ENCODE measurements at places on chromosomes 4 and X.

DNA sequence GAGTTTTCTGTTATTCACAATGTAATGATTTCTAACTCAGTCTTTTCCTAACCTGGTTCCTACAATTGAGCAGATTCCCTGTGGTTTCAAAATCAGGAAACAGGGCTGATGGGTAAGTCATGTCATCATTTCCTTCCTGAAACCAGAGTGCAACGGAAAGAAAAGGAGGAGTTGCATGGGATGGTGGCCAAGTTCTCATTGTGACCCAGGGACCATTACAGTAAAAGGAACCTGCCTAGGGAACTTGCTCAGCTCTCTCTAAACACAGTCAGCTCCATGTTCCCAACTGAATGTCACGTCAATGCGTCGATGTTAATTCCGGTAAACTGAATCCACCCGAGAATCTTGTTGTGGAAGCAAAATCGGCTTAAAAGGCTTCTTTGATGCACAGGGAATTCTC, 51.2 kb downstream of the LGI2 start:
- DNase-seq, result no peak

GRCh38 chr4:11529625-11530201, 101.0 kb upstream of the HS3ST1 start:
- no peak for DNase-seq

- no peak for DNase-seq
These were observed 10.8 kb upstream of the AFAP1 start for GRCh38 chr4:7950301-7951092.

DNA sequence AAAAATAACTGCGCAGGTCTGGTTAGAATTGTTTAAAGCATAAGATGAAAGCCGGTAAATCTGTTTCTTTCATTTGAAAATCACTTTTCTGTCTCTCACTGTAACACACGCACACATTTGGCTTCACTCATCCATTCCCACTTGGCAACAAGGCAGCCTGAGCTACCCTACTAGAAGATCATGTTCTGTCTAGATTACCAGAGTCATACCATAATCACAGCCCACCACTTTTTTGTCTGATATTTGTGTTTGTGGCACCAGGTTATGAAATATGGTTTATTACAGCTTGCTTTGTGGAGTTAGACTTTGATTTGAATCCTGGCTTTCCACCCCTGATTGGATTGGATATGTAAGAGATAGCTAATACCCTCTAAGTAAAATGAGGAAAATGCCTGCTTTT, 2.2 kb downstream of the USO1 start:
- no peak for DNase-seq

DNA sequence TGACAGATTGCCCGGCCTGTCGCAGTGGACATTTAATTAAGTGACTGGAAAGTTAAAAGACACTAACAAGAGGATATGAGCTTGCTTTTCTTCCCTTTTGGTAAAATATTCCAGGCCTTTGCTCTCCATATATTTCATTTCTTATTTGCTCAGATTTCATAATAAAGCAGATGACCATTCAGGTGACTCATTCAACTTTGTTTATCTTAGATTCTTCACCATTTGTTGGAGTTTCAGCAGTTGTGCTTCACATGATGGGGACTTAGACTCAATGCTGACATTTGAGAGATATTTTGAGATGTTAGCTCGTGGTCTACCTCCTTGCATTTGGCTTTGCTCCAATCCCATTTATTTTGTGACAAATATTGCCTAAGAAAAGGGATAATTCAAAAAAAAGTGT, 312.2 kb downstream of the ARHGAP24 start:
- no peak for DNase-seq

- no peak for DNase-seq
These were observed 479.5 kb upstream of the FAM47C start for GRCh38 chrX:36528661-36529060.

GRCh38 chrX:55149242-55149641, 60.4 kb downstream of the PAGE2 start:
- DNase-seq, result no peak

DNA sequence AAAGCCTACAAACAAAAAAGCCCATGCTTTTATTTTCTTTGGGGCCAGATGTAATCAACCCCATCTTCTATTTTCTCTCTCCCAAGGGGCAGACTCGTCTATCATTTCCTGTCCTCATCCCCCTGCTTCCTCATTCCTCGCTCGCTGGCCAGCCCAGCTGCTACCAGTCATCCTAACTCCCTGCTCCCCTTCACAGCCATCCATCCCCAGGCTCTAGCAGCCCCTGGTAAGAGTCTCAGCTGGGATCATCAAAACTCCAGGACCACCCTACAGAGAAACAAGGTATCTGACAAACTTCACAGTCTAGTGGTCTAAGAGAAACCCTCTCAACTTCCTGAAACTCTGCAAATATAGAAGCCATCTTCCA, 23.6 kb downstream of the SH3KBP1 start:
- no peak for DNase-seq

- no peak for DNase-seq
These were observed 76.4 kb upstream of the FUNDC1 start for GRCh38 chrX:44619039-44619438.

DNA sequence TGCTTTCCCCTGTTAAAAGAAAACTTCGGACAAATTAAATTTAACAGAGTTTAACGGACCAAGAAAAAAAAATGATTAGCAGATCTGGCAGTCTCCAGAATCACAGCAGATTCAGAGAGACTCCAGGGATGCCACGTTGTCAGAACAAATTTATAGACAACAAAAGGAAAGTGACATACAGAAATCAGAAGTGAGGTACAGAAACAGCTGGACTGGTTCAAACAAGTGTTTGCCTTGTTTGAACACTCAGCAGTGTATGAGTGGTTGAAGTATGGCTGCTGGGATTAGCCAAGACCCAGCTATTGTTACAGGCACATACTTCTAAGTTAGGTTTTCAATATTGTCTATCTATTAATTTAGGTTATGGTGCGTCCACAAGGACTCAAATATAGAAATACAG, 19.1 kb downstream of the PIR start:
- DNase-seq, result no peak

GRCh38 chrX:85111347-85111746, 107.7 kb downstream of the APOOL start:
- no peak for DNase-seq

GRCh38 chrX:124289443-124289842, 43.0 kb upstream of the TEX13D start:
- no peak for DNase-seq

DNA sequence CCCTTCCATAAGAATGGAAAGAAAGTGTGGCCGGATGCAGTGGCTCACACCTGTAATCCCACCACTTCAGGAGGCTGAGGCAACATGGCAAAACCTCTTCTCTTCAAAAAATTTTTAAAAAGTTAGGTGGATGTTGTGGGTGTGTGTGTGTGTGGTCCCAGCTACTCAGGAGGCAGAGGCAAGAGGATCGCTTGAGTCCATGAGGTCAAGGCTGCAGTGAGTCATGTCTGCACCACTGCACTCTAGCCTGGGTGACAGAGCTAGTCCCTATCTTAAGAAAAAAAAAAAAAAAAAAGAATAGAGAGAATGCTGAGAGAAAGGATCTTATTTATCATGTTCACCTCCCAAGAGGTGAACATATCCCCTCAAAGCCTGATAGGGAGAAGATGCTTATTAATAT, 492.1 kb upstream of the SMIM31 start:
- no peak for DNase-seq

DNA sequence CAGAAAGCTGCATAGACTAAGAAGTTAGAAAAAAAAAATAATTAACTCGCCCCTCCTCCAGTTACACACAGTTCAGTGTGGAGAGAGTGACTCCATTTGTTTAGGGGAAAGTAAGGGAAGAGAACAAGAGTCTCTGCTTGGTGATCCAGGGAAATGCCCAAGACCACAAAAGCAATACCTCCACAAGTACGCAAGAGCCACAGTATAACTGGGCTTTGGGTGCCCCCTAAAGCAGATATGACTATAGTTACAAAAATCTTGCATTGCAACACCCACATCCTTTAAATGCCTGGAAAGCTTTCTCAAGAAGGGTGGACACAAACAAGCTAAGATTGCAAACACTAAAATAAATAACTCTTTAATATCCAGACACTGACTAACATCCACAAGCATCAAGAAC, 164.2 kb upstream of the NRK start:
- no peak for DNase-seq

DNA sequence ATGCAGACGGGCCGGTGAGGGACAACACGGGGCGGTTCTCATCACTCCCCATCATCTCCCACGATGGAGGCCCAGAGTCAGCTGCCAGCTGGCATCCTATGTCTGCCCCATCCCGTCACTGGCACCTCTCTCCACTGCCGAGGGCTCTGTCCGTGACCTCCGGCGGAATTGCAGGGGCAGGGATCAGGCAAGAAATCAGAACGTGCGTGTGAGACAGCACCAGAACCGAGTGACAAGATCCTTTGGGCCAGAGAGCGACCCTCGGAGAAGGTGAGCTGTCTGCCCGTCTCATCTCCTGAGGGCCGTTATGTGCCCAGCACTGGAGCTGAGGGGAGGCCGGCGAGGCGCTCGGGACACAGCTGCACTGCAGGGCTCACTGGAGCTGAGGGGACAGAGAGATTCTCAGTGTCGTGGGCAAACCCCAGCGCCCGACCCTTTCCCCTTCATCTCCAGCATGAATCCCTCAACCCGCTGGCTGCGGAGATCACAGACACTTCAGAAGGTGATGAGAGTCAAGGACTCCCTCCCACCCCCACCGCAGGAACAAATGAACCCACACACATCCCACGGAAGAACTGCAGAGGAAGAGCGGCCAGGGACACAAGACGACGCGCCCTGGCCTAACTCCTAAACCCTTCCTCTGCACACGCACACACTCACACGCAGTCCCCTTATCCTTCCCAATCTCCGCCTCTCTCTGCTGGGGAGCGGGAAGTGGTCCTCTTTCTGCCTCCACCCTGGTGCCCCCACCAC, 128.7 kb downstream of the AFAP1 start:
- no peak for DNase-seq
